A549 (cell line): ENCODE measurements at places on chromosomes 4 and X. TPM values are rescaled to one million over a fixed set of nuclear protein-coding genes. Genes with fewer than 3 reads are reported as not detected.

PNMA6A gene
- polyA plus RNA-seq: 2.4 to 3.3 TPM (median 2.6 TPM) in 3 replicates

FHDC1 gene
- polyA plus RNA-seq: 0.31 to 0.32 TPM (median 0.31 TPM) in 3 replicates

GRCh38 chrX:141278306-141278705, 36.0 kb upstream of the SPANXC start:
- no peak for DNase-seq

DNA sequence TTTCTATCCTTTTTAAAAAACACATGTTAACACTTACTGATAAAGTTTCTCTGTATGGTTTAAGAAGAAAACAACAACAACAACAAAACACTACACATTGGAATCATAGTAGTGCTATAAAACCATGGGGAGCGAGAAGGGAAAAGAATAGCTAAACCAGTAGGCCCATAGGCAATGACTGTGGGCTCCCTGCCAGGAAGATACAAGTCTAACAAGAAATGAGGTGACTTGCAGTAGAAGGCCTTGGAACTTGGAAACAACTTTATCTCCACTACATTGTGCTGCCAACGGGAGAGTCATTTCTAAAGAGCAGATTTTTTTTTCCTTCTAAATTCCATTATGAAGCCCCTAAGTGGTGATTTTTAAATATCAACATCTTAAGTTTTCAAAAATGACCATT, 78.0 kb downstream of the GPC4 start:
- DNase-seq: no peak

DNA sequence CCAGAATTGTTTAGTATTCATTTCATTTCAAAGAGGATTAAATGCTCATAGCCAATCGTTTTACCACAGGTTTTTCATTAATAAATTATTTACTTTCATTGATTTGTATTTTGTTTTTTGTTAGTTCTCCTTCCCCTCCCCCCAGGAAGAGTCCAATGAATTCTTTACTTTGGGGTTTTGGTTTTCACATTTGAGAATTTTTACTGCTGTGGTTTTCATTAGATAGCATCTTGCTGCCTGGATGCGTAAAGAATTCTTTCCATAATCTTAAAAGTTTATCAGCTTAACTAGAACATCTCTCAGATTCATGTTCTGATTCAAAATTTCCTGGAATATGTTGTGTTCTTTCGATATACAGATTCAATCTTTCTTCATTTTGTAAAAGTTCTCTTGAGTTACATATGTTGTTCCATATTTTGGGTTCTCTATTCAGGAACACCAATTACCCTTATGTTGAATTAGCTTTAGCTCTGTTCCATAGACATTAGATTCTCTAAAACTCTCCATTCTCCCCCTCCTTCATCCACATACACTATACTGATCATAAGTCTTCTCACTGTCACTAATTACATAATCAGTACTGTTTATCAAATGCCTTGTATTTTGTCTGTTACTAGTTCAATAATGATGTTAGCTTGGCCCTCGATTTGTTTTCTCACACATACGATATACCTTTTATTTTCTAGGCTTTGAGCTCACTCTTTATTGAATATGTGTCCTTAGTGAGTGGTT, 184.4 kb downstream of the CAMK2D start:
- DNase-seq: no peak

DNA sequence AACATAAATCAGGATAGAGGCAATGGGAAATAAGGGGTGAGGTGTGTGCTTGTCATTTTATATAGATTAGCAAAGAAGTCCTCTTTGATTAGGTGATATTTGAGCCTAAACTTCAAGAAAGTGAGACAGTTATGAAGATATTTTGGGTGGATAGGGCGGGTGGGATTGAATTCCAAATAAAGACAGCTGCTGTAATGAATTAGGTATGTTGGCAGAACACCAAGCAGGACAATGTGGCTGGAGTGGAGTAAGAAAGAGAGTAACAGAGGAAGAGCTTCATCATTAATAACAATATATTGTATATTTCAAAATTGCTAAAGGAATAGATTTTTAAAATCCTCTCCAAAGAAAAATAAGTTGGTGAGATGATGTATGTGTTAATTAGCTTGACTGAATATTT, 91.0 kb upstream of the CENPE start:
- DNase-seq: no peak

GRCh38 chr4:149676076-149676475, 139.6 kb downstream of the IQCM start:
- DNase-seq: no peak

DNA sequence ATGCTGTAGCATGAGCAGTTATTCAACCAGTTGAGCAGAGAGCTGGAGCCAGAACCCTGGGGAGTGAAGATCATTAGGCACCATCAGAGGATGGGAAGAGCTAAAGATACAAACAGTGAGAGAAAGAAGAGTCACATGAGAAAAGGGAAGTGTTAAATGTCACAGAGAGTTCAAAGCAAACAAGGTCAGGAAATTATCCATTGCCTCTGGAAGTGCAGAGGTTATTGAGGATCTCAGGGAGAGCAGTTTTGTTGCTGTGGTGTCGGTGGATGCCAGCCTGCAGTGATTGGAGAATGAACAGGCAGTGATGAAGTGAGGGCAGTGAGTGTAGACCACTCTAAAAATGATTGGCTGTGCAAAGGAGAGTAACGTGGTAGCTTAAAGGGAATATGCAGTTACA, 17.7 kb downstream of the SPARCL1 start:
- no peak for DNase-seq
